ENCODE measurements at places on chromosomes 7 and 10.

GRCh38 chr7:47661051-47661714 is 79.3 kb upstream of the TNS3 start:
- no peak for DNase-seq

DNA sequence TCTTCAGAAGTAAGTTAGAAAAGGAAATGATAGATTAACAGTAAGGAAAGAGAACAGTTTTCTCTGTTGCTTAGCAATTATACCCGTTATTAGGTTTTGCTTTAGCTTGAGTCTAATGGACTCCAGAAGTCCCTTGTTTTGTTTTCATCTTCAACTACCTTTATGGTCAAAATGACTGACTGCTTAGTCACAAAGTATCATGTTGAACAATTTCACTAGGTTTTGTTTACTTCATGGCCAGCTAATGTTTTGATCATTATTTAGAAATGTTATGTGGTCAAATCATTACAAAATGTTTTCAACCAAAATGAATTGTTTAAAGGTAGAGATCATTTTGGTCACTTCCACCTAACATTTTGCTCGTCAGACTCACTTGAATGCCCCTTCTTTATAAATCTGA is 1.9 kb downstream of the UBN2 start:
- DNase-seq = no peak

GRCh38 chr10:93452143-93452542 is 30.0 kb downstream of the MYOF start:
- DNase-seq = peak; percentile 24

DNA sequence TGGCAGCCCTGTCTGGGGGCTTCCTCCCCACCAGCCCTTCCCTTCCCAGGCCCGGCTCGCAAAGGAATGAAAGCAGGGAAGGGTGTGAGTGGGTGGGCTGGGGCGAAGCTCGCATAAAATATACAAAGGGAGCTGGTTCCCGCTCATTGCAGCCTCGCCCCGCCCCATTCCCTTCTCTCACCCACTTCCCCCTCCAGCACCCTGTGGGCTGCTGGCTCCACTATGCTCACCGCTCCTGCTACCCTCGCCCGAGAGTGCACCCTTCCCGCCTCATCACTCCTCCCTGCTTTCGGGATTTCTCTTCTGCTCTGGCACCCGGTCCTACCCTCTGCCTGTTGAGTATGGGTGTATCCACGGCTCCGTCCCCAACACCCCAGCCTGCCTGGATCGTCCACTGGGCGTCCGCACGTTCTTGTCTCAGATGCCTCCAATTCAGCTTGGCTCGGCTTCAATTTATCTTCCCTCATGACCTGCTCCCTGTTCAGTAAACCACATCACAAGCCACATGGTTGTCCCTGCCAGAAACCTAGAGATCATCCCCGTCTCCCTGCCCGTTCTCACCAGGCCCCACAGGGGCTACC is 14.4 kb upstream of the TTYH3 start:
- no peak for DNase-seq

GRCh38 chr10:97267671-97268070 is 24.8 kb downstream of the ARHGAP19 start:
- no peak for DNase-seq

- peak; percentile 77 for DNase-seq
Observed at GRCh38 chr10:98028168-98028770, 2.2 kb downstream of the CRTAC1 start.

- no peak for DNase-seq
Observed at GRCh38 chr10:121819049-121819448, 108.8 kb downstream of the ATE1 start.

DNA sequence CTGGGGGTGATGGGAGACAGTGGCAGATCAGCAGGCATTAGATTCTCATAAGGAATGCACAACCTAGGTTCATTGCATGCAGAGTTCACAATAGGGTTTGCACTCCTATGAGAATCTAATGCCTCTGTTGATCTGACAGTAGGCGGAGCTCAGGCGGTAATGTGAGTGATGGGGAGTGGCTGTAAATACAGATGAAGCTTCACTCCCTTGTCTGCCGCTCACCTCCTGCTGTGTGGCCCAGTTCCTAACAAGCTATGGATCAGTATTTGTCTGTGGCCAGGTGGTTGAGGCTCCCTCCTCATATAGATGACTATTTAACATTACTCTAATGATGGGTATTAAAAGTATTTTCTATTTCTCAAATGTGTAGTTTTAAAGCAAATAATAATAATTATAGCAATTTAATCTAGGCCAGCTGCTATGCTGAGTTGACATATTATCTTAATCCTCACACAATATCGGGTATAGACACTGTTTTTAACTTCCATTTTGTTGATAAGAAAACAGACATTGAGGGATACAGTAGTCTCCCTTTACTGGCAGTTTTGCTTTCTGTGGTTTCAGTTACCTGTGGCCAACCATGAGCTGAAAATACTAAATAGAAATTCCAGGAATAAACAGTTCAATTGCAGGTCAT is 39.9 kb downstream of the KIF20B start:
- no peak for DNase-seq
